ENCODE measurements at places on chromosomes 7 and 10.
A peak's percentile ranks its signal among the peaks of the same experiment; 100 is the strongest.

- DNase-seq = no peak
Measured at GRCh38 chr7:111789870-111790269, 227.6 kb upstream of the IMMP2L start.

DNA sequence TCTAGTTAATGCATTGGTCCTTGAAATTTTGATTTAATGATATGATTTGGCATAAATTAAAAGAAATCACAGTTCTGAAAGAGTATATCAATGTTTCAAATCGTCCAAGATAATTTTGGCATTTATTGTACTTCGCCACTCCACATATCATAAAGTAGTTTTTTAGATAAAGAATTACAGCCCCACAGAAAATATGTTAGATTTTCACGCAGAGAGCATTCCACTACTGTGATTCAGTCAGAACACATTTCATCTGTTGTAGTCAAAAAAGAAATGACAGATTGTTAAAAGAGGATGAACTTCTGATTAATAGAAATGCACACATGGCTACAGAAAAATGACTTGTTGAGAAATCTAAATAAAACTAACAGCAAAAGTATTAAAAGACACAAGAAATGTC is 1063.5 kb upstream of the LRRN3 start:
- DNase-seq = no peak

GRCh38 chr7:85509476-85509875 is 322.6 kb upstream of the SEMA3D start:
- DNase-seq = no peak

DNA sequence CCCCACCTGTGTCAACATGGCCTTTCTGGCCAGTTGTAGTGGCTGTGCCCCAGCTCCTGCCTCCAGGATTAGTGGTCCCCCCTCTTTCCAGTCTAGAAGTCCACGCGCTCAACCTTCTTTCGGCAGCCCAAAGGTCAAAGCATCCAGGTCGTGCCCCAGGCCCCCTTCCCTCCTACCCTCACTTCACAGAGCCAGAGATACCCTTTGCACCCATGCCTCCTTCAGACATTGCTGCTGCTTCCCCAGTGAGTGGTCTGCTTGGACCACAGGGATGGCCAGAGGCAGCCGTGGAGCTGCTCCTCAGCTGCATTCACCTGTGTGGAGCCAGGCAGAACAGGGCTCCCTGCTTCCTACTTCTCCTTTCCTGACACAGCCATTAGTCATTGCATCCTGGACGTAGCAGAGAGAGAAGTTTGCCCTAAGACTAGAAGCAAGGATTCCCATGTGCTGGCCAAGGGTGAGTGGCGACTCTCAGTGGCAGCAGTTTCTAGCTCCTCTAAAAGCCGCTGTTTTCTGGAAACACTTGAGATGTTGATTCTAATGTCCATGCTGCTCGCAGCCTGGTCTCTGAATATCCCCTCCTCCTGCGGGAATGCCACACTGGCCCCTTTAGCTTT is 243.1 kb upstream of the SHH start:
- no peak for DNase-seq

DNA sequence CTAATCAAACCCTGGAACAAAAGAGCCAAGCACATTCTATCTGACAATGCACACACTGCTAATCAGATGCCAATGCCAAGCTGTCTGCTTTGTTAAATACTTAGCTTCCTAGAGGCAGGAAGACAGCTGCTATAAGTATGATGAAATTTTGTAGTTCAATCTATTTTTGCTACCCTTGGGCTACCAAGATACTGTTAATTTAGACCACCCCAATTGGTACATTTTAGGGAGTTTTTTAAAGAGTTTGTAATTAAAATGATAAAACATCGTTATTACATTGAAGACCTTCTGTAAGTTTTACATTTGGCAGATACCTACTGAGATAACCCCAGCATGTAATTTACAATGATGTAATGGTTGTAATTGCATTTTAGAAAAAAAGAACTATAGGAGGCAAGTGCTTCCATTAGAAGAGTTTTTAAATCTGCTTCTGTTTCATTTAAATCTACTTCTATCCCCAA is 268.5 kb downstream of the ADK start:
- DNase-seq = no peak

DNA sequence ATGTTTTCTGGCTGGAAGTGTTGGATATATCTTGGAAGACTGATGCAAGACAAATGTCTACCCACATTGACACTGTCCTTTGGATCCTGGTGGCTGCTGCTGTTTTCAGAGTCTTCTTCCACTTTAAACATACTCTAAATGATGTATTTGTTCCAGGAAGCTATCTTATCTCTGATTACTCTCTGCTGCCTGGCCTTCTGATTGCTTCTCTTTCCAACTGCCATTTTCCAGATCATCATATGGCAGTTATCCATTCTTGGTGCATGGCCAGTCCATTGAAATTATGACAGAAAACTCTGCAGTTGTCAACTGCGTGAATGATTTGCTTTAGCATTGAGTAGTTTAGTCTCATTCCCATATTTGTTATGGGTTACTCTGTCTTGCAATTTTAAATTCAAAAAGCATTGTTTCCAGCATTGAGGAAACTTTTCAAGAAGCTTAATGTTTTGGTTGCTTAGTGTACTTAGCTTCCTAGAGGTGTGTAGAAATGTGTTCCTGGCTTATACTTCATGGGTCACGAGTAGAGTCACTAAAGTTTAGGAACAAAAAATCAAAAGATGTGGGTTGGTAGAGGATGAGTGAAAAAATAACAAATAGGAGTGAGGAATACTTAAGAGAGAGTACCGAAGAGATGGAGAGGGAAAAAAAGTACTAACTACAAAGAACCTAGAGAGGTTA is 268.3 kb upstream of the MTPN start:
- DNase-seq = no peak

- DNase-seq = no peak
Measured at GRCh38 chr10:85978566-85979358, 387.8 kb downstream of the GRID1 start.

- DNase-seq = no peak
Measured at GRCh38 chr7:84218681-84219080, 24.1 kb upstream of the SEMA3A start.

DNA sequence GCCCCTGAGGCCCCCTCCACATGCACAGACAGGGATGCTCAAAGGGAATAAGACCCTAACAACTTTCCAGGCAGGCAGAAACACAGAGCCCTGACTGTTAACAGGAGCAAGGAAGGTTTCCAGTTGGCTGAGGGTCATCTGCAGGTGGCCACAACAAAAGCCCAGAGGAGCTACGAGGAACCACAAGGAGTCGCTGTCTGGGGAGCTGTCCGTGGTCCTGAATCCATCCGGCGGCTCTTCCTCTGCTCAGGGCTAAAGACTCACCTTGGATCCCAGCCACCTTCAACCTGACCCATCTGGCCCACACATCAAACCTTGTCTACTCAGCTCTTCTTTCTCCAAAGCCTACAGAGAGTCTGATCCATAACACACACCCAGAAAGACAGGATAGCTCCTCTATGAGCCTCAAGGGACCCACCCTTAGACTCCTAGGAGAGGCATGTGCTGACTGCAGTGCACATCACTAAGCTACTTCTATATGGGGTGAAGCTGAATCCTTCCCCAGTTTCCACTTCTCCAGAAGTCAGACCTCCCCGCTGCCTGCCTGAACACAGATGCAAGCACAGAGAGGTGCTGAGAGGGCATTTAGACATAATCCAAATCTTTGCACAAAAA is 104.0 kb downstream of the SLIT1 start:
- DNase-seq = no peak

DNA sequence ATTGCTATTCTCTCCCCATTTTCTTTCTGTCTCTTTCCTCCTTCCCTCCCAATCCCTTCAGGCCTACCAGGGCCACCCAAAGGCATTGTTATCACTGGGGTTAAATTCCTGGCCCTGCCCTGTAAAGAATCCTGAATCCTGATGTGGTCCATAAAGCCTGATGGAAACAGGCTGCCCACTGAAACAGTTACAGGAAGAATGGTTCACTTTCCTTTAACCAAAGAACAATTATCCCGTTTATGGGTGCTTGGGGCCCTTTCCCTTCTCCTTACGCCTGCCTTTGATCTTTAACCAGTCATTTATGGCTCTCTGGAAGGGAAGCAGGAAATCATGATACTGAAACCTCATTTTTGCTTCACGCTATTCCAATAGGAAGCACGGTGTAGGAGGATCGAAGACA is 273.1 kb upstream of the NEBL start:
- no peak for DNase-seq

DNA sequence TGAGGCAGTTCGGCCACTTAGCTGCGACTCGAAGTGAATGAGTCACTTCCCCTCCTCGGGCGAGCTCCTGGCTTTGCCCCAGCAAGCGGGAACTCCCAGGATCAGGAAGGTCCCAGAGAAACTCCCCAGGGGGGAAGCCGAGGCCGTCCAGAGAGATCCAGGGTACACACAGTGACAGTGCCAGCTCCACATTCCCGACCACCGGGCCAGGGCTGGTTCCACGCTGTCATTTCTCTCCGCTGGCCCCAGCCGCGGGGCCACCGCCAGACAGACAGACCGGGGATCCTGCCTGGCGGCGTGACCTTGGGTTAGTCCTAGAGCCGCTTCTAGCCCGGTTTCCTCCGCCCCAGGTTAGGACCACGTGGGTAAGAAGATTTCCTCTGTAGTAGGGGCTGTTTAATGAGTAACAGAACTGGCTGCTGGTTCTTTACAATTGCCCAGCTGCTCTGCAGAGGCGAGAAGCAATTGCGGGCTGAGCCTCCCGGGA is 463 bp upstream of the UPP1 start:
- peak; percentile 59 for DNase-seq

- no peak for DNase-seq
Measured at GRCh38 chr7:20012100-20012499, 205.1 kb downstream of the MACC1 start.

DNA sequence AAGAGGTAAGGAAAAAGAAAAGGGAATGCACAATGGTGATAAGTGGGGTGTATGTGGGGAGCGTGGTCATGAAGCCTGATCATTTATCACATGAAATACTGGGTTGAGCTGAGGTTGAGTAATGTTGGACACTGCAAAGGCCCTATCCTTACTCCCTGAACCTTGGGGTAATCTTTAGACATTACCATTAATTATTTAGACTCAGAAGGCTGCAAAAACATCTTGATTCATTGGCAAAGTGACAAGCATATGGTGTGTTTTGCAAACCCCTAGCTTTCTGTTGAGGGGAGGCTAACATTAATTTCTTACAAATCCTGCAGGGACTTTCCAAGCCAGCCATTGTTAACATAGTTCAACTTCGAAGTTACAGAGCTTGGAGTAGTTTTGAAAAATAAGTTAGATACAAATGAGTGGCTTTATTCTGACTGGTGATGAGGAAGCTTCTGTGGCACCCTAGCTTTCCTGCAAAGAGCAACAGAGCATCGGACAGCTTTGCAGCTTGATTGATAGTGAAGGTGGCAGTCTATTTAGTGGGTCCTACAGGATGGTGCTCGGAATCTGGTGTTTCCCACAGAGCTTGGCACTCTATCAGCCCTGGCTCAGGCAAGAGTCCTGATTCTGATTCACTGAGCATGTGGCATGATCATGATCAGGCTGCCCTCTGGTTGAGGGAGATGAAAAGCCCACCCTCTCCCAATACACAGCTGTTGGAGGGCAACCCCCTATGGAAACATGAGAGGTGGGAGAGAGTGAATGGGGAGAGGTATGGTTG is 153.7 kb upstream of the NPVF start:
- DNase-seq = no peak

GRCh38 chr7:22350466-22351328 is 6.3 kb downstream of the RAPGEF5 start:
- peak; percentile 44 for DNase-seq

GRCh38 chr7:90864088-90864487 is 268.0 kb downstream of the CDK14 start:
- no peak for DNase-seq

DNA sequence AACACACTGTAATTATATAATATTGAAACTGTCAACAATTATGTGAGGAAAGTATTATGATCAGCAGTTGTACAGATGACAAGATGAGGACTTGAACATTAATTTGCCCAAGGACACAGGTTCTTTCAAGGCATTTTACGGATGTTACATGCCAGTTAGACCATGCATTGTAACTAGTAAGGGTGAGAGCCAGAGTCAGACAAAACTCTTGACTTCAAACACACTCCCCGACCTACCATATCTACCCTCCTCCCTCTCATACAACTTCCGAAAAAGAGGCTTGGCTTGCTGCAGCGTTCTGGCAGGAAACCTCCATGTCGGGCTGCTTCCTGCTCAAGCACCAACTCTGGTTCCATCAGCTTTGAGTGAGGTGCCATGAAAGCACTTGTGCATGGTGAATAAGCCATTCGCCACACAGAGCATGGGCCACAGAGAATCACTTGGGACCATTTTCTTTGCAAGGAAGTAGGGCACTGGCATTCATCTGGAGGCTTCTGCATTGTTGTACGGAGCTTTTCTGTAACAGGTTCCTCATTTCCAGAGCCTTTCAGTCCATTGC is 53.2 kb downstream of the FOXI2 start:
- DNase-seq = no peak

GRCh38 chr7:7548407-7548806 is 12.7 kb upstream of the COL28A1 start:
- no peak for DNase-seq

- DNase-seq = no peak
Measured at GRCh38 chr7:41134300-41135255, 568.3 kb downstream of the INHBA start.

GRCh38 chr10:36526033-36526432 is 599.4 kb upstream of the ANKRD30A start:
- no peak for DNase-seq

DNA sequence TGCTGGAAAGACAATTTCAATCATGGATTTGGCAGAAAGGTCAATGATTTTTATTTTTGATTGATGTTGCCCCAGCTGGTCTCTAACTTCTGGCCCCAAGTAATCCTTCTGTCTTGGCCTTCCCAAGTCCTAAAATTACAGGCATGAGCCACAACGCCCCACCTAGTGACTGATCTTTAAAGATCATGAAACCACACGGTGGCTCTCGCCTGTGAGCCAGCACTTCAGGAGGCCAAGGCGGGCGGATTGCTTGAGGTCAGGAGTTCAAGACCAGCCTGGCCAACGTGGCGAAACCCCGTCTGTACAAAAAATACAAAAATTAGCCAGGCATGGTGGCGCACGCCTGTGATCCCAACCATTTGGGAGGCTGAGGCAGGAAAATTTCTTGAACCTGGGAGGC is 12.6 kb upstream of the C10orf95 start:
- DNase-seq = no peak

DNA sequence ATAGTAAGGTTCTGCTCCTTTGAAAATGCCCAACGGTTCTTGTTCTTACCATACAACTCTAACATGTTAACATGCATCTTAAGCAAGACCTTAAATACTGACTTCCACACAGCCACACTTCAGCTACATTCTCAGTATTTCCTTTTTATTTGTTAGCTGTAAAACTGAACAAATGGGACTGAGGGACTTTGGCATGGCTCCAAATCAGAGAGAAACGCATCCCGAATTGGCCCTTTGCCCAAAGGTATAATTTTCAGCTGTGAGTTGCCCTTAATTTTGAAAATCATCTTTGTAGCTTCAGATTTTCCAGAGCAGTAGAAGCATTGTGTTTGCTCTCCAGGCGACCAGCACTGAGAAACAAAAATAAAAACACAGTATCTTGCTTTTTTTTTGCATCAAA is 56.4 kb downstream of the NEUROD6 start:
- DNase-seq = no peak
